RPMI7951 (cell line): ENCODE measurements at places on chromosomes 4 and X. TPM values are rescaled to one million over a fixed set of nuclear protein-coding genes. Genes with fewer than 3 reads are reported as not detected.

- DNase-seq, result no peak
These were observed 21.6 kb upstream of the FGG start for GRCh38 chr4:154634058-154634457.

- DNase-seq, result no peak
These were observed 101.2 kb upstream of the DUSP21 start for GRCh38 chrX:44742480-44743155.

GRCh38 chr4:75495476-75495875, 18.7 kb downstream of the RCHY1 start:
- no peak for DNase-seq

The FGF16 gene
- not detected in 2 replicates for total RNA-seq
